Fibroblast of lung (primary cell): ENCODE measurements at places on chromosomes 7 and 10. TPM values are rescaled to one million over a fixed set of nuclear protein-coding genes. Genes with fewer than 3 reads are reported as not detected.

- DNase-seq, result no peak
Observed at GRCh38 chr7:2612445-2613097, 19.2 kb upstream of the TTYH3 start.

DNA sequence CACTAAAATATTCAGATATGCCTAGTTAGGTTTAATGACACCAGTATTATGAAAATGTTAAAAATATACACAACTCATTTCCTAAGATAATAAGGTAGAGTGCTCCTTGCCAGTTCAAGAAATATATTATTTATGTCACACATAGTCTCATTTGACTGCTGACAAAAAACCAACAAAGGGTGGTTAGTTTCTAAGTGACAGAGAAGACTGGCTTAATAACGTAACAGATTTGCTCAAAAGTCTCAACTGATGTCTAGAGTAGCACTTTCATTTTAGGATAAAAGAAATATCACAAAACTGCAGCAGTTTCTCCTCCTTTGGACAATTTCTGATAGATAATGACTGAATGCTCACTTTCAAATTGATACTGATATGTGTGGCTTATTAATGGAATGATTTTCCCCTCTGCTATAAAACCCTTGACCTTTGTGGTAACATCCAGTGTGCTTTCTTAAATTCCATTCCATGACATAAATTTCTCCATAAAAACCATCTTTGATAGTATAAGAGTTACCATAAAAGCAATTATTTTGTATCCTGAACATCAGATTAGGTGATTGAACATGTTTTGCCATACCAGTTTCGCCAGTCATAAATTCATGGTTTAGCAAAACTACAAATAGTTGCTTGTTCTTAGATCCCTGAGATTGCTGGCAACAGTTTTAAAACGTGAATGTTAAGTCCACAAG, 94.2 kb downstream of the NRBF2 start:
- DNase-seq, result peak; percentile 53

DNA sequence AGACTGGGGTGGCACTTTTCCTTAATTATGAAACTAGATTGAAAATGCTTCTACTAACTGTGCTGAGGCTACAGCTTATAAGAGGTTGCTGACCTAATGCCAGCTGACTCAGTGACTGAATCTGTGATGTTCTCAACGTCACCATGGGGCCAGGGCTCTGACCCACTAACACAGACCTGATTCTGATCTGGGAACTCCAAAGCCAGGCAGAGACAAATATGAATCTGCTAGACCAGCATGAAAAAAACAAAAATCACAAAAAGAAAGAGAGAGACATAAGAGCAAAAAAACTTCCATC, 16.1 kb downstream of the USP6NL start:
- DNase-seq, result peak; percentile 64

GRCh38 chr7:151426441-151426903, 13.5 kb downstream of the CRYGN start:
- peak; percentile 98 for DNase-seq

DNA sequence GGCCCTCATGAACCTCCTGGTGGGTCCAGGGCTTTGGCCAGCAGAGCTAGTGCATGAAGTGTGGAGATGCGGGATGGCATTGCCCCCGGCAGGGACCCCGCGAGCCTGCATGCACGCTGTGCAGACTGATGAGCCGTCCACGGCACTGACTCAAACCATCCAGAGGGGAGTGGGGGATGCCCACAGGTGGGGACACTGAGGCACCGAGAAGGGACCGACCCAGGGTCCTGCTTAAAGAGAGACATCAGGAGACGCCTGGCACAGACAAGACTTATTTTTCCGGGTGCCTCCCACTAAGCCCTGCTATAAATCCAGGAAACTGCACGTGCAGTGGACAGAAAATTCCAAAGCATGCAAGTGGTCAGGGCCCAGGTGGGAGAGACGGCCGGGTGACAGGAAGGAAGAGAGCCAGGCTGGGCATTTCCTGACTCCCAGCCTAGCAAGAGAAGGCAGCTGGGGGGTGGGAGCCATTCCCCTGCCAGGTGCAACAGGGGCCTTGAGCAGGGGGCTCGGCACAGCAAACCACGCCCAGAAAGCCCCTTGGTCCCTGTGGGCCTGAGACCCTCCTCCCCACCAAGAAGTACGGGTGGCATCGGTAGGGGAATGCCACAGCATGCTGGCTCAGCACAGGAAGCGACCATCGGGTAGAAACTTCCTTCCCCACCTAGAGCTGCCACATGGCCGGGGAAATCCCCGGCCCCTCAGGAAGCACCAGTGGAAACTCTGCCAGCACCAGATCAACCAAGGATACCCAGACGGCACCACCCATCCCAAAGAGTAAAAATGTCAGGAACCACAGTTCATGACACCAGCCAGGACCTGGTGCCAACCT, 91.5 kb downstream of the FOXL3 start:
- no peak for DNase-seq

- DNase-seq, result peak; percentile 15
Observed at GRCh38 chr10:28503114-28503513, 29.8 kb upstream of the WAC start.

GRCh38 chr7:80053124-80053523, 81.5 kb upstream of the GNAI1 start:
- no peak for DNase-seq

- DNase-seq, result no peak
Observed at GRCh38 chr10:132120200-132120599, 54.5 kb downstream of the JAKMIP3 start.

DNA sequence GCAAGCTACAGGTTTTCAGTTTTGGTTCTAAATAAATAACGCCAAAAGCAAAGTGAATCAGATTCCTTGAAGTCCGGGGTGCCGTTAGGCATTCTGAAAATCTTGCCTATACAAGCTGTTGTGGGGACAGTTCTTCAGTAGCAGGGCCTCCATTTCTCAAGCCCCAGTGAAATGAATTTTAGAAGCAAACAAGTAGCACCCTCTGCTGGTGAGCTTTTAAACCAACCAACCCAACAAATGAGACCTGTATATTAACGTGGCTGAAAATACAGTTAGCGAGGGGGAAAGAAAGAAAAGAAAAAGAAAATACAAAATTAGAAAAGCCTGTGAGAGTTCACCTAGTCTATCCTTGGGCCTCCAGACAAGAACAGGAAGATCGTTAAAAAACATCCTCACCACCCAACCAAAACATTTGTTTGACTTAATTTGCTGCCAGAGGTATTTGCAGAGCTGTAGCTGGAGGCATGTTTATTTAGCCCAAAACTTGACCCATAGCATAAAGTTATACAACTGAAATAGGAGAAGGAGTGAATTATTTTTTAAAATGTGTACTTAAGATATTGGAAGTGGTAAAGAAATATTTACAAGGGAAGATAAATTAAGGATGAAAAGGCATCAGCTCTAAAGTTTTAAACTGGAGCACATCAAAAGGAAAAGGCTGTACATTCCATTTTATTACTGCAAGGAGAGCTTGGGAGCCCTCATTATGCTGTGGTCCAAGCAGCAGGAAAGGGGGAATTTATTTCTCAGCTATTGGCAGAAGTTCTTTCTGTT, 98.9 kb downstream of the DYNC1I1 start:
- peak; percentile 28 for DNase-seq

GRCh38 chr10:30127120-30127541, 67.7 kb upstream of the JCAD start:
- DNase-seq, result peak; percentile 16

DNA sequence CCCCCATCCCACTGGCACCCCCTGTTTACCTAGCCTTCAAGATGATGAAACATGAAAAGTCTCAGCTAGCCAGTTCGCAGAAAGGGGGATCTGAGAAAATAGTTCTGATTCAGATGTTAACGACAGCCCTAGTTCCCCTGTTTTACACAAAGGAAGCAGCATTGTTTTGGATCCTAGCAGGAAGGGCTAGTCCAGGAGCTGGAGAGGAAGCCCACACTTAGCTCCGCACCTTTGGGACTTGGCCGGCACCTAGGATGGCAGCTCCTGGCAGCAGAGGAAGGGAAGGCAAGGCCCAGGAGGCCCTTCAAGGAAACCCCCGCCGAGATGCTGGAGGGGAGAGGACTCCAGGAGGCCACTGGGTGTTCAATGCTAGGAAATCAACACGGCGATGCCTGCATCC, 29.0 kb upstream of the MGMT start:
- no peak for DNase-seq

DNA sequence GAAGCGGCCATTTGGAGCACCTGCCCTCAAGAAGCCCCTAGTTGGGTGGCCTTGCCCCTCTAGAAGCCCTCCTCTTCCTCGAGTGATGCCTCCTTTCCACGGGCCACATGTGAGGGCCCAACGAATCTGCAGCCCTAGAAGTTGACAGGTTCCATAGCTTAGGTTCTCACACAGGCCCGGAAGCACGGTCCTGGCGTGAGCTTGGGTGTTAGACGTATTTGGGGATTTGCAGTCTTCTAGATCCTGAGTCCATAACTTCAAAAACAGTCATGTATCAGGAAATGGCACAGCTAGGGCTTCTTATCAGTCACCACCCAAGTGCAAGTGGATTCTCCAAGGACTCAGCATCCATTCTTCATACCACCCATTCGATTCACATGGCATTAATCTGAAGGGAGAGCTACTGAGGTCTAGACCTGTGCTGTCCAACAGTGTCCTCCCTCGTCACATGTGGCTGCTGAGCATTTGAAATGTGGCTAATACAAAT, 477 bp upstream of the FBXW4 start:
- no peak for DNase-seq

- DNase-seq, result no peak
Observed at GRCh38 chr7:63080406-63080805, 918.2 kb upstream of the ZNF722 start.

GRCh38 chr7:134420424-134421125, 38.3 kb downstream of the AKR1B1 start:
- DNase-seq, result peak; percentile 40

- no peak for DNase-seq
Observed at GRCh38 chr7:42389697-42390096, 152.7 kb upstream of the GLI3 start.

- DNase-seq, result peak; percentile 69
Observed at GRCh38 chr10:132420981-132421846, 24.2 kb downstream of the PWWP2B start.

DNA sequence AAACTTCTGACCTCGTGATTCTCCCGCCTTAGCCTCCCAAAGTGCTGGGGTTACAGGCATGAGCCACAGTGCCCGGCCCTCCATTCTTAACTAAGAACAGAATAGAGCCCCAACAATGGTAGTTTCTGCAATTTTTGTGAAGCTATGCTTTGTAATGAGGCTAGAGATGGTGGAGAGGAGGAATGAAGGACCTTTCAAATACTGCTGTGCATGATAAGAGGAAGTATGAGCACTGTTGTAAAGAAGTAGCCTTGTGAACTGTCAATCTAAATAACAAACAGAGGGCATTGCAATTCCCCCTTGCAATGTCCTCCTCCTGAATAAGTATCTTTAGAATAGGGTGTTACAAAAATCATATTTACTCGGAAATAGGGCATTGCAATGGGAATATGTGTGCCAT, 70.2 kb downstream of the EVX1 start:
- no peak for DNase-seq

- no peak for DNase-seq
Observed at GRCh38 chr7:154794147-154794780, 208.7 kb downstream of the PAXIP1 start.

- peak; percentile 72 for DNase-seq
Observed at GRCh38 chr7:65438598-65438997, 64.9 kb downstream of the ZNF92 start.

DNA sequence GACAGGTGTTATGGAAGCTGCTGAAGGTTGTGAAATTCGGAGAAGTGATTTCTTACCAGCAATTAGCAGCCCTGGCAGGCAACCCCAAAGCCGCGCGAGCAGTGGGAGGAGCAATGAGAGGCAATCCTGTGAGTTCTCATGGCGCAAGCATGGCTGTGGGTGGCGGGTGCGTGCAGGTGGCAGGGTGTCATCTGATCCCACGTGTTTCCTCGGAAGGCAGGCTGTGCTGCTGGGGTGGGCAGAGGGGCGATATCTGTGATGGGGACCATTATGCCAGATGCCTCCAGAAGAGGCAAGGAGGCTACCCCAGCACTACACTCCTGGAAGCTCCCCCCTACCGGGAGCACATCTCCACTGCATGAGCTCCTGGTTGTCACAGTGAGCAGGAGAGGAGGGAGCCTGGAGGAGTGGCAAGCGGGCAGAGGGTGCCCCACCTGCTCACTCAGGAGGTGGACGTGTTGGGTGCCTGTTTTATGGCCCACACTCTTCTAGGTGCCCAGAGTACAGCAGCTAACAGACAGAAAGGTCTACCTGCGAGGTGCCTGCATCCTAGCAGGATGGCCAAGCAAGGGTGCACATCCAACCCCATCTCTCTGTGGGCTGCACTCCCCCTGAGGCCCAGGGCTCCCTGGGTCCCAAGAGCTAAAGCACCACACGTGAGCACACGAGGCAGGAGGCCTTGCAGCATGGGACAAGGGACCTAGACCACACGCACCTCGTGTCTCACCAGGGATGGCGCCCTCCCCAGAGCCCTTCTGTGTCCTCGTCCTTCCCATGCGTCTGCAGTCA, 204.7 kb downstream of the EBF3 start:
- DNase-seq, result no peak

DNA sequence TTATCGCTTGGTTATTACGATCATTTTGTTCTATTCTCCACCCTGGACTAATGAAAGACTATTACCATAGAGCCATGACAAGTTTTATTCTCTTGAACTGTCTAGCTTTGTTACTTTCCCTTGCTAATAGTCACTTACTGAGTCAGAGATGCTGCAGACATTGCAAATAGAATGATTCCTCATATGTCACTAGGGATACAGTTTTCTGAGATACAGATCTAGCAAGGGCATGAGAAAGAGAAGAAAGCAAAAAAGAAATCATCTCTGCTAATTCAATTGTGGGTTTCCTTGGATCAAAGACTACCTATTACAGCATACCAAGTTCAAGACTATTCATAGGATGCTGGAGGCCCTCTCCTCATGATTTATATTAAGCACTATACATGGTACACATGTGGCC, 204.3 kb downstream of the MBL2 start:
- DNase-seq, result no peak

- DNase-seq, result no peak
Observed at GRCh38 chr7:137476937-137477336, 133.4 kb upstream of the PTN start.

- DNase-seq, result no peak
Observed at GRCh38 chr7:47948141-47948790, at the start of gene PKD1L1. Gene PKD1L1, minus strand, starts transcription at chr7:47948466. Its CDS starts 26 bp downstream, at chr7:47948440.

Gene HOXA9
- under 0.01 TPM in 1 of 2 replicates, not detected in the other for total RNA-seq

Gene PDE6C
- total RNA-seq, result not detected in 2 replicates

Gene ADCY1
- 0.51 and 2.5 TPM in 2 replicates for total RNA-seq

Gene ABI1
- total RNA-seq, result 20.5 and 29.4 TPM in 2 replicates

Gene MOGAT3
- not detected in 2 replicates for total RNA-seq

Gene ACTR3C
- total RNA-seq, result 0.50 and 2.6 TPM in 2 replicates

Gene LRRTM3
- not detected in 2 replicates for total RNA-seq

Gene STAG3
- 0.50 and 0.77 TPM in 2 replicates for total RNA-seq

Gene TET1
- total RNA-seq, result 3.3 and 3.6 TPM in 2 replicates

Gene CTAGE6
- 0.17 and 0.26 TPM in 2 replicates for total RNA-seq
